ENCODE measurements at places on chromosomes 6 and 20.
A peak's percentile ranks its signal among the peaks of the same experiment; 100 is the strongest.

- peaks cover 59% of the 10 kb centered on the region for H3K4me1 ChIP-seq
- peak overlapping the region; percentile 94 for H3K27ac ChIP-seq
- H3K27me3 ChIP-seq: no peaks in the 10 kb centered on the region
Measured at GRCh38 chr6:7543789-7544424, 2.4 kb downstream of the DSP start.

- H3K4me1 ChIP-seq: peaks cover 25% of the 10 kb centered on the region
- no peaks in the 10 kb centered on the region for H3K36me3 ChIP-seq
- DNase-seq: no peak
- no peaks in the 10 kb centered on the region for H3K27me3 ChIP-seq
- no peak overlapping the region for H3K4me3 ChIP-seq
Measured at GRCh38 chr6:106255306-106255705, 70.3 kb downstream of the ATG5 start.

GRCh38 chr20:14142171-14142570, 146.9 kb downstream of the MACROD2 start:
- H3K27me3 ChIP-seq: no peaks in the 10 kb centered on the region
- no peaks in the 10 kb centered on the region for H3K36me3 ChIP-seq
- DNase-seq: peak; percentile 61
- no peak overlapping the region for H3K4me3 ChIP-seq
- H3K4me1 ChIP-seq: peaks cover 21% of the 10 kb centered on the region

DNA sequence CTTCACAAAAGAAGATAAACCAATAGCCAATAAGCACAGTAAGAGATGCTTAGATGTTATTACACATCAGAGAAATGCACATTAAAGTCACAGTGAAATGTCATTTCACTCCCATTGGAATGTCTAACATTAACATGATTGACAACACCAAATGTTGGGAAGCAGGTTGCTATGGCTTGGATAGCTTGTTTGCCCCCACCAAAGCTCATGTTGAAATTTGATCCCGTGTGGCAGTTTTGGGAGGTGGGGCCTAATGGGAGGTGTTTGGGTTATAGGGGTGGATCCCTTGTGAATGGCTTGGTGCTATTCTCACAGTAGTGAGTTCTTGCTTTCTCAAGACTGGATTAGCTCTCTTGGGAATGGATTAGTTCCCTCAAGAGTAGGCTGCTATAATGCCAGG, 44.8 kb downstream of the MRAP2 start:
- no peak overlapping the region for H3K27ac ChIP-seq
- DNase-seq: no peak
- no peaks in the 10 kb centered on the region for H3K27me3 ChIP-seq
- H3K4me1 ChIP-seq: peaks cover 33% of the 10 kb centered on the region
